ENCODE measurements at places on chromosomes 2 and 18. TPM values are rescaled to one million over a fixed set of nuclear protein-coding genes. Genes with fewer than 3 reads are reported as not detected.

The ROCK2 gene
- total RNA-seq, result 27.2 TPM

The NOL4 gene
- not detected for total RNA-seq

The CYS1 gene
- 0.16 TPM for total RNA-seq

The TUBB8B gene
- total RNA-seq, result not detected

The PRSS56 gene
- 2.5 TPM for total RNA-seq

The CTAGE1 gene
- not detected for total RNA-seq

The NBAS gene
- total RNA-seq, result 49.3 TPM

The APOB gene
- total RNA-seq, result not detected

The TCF4 gene
- 48.1 TPM for total RNA-seq

The RNPEPL1 gene
- 19.3 TPM for total RNA-seq

The ADAM17 gene
- 64.9 TPM for total RNA-seq
